Colonic mucosa (tissue), 4 donors: ENCODE measurements at places on chromosomes 5 and 9. TPM values are rescaled to one million over a fixed set of nuclear protein-coding genes. Genes with fewer than 3 reads are reported as not detected.

Gene ZDHHC11
- total RNA-seq = 7.8 TPM

- no peak for DNase-seq
Measured at GRCh38 chr5:94849821-94850736, 231.6 kb downstream of the SLF1 start.

DNA sequence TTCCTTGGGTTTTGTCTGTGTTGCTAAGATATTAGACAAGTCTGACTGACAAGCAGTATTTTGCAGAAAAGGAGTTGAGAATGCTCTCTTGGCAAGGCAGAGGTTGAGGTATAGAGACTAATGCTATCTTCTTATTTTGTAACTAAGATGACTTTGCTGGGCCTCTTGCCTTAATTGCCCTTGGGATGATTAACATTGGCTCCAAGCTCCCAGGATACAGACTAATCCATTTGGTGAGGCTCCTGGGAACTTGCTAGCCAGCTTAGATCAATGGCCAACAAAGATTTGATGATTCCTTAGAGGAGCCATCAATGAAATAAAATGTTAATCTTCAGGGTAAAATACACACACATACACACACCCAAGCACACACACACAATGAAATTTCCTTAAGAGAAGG is 28.7 kb upstream of the AP3B1 start:
- DNase-seq = no peak

- DNase-seq = no peak
Measured at GRCh38 chr9:12854221-12854620, 79.4 kb downstream of the LURAP1L start.

Gene TLX3
- total RNA-seq = not detected

GRCh38 chr5:124057724-124058231 is 545.8 kb downstream of the CSNK1G3 start:
- DNase-seq = no peak

Gene ORM1
- total RNA-seq = not detected

Gene RANBP3L
- not detected for total RNA-seq

Gene FCN2
- not detected for total RNA-seq

DNA sequence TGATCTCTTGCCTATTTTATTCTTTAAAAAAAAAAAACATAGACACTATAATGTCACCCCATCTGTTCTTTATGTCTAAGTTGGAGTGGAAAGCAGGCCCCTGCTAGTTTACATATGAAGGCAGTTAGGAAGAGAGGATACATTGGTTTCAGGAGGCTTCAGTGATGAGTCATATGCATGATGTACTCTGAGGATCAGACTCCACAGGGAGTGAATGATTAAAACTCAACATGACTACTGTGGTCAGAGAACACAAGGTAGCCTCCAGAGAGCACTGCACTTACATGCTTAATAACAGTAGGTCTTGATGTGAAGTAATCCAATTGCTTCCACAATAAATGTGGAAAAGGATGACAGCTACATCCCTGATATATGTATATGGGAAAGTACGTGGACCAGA is 22.7 kb upstream of the FSTL4 start:
- DNase-seq = no peak

GRCh38 chr9:79477241-79477840 is 94.4 kb upstream of the TLE4 start:
- no peak for DNase-seq

- DNase-seq = no peak
Measured at GRCh38 chr5:135323701-135324132, 75.3 kb downstream of the MACROH2A1 start.

DNA sequence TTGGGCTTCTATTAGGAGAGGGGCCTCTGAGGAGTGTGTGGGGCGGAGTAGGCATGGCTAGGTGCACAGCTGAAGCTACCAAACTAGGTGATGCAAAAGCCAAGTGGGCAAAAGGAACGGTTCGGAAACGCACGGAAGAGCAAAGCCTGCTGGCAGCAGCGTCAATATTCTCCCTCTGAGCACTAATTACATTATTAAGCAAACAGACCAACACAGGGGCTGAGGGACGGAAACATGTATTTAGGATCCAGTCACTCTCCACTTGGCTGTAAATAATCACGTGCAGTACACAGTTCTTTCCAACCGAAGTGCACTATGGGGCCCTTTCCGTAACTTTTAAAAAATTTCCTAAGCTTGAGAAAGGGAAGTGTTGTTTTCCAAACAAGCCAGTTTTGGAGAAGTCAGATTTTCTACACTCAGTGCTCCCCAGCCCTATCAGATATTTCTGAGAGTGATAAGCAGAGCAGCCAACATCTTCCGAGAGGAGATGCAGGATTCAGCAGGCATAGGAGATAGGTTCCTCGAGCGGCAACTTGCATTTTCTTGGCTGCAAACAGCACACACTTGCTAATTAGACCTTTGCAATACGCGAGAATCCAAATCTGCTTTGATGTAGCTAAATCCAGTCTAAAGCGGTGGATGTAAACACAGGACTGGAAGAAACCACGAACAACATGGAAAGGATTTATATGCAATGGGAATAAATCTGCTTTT is 217.2 kb upstream of the TBCA start:
- no peak for DNase-seq

DNA sequence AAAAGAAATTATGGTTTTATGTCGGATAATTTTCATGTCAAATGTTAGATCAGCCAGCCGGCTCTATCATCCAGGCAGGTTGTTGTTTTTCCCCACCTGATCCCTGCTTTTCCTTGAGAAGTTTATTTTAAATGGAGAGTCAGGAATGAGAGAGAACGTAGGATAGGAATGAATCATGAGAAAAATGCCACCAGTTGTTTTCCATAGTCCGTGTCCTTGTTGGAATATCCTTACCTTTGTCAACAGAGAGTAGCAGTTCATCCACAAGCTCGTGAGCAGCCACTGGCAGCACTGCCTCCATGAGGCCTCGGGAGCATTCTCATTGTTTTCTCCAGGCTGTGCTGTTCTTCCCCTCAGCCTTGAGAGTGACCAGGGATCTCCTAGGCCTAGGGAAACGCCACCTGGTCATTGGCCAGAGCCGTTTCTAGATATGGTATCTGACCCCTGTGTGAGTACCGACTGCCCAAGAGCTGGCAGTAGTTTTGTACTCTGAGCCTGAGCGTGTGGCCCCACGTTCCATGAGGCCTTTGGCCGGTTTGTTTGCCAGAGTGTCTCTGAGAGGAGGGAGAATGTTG is 293.3 kb downstream of the FANCC start:
- DNase-seq = no peak

DNA sequence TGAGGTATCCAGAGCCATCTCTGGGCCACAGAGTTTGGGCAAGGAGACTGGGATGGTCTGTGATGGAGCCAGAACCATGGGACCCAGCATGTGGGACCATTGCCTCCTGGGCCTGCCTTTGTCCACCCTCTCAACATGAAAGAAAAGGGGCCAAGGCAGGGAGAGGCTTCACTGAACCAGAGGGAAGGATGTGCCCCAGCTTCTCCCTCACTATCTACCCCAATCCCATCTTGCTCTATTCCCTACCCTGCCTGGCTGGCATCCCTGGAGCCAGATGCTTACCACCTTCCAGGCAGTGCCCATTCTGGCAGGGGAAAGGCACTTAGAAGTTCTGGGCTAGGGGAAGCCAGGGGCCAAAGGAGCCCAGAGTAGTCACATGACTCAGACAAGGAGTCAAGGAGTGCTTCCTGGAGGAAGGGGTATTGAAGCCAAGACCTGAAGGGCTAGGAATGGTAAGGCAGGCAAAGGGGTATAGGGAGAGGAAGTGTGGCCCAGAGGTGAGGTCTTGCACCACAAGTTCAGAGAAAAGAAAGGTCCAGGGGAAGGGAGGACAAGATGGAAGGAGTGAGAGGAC is 9.8 kb downstream of the PDLIM4 start:
- DNase-seq = no peak

Gene SPATA31C1
- not detected for total RNA-seq

DNA sequence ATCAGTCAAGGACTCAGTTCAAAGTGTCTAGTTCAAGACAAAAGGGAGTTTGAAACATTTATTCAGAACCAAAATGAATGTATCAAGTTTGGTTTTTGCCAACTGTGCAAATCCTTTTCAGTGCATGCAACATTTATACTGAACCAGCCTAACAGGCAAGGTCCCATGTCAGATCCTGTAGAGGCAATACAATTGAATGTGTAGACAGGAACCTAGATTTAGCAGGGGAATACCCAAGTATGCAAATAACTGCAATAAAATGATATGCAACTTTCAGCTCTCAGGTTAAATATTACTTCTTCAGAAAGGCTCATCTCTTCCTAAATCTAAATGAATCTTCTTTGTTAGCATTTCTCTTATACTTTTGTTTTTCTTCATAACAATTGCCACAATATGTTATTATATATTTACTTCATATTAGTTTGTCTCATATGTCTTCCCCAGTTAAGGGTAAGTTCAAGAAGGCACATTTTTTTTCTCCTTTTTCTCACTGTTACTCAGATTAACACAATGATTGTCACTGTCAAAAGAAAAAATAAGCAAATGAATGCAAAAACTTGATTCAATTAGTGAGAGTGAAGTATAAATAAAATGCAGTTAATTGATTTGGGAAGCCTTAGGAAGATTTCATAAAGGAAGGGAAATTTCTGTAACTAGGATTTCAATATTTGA is 163.9 kb upstream of the RASA1 start:
- peak; percentile 23 for DNase-seq

DNA sequence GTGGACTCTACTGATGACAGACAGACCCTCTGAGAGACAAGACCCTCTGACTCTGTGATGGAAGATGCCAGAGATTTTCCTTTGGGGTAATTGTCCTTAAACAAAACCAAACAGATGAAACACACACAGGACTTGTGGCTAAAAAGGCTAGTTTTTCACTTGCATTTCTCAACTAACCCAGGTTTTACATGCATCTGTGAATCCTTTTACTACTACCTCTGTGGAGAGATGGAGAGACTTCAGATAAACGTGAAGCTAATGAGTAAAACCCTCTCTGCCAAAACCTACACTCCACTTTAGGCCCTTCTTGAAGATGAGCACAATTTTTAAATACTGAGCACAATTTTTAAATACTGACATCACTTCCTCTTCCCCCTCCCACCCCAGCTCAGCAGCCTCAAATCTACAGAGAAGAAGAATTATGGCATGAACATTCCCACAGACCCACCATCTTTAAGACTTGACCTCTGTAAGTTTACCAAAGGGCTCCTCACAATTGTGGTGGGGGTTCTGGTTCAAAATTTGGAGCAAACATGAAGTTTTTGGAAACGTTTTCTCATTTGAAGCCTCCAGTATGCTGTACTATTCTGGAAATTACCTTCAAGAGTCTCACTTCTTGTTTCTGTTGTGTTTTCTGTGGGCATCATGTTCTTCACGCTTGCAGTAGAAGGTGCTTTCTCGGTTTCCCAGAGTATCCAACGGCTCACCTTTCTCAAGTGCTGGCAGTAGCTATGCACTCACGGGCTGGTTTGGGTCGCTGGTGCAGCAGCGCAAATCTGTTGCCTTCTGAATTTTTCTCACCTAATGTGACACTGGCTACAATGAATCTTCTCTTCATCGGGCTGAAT is 42.7 kb downstream of the ACER2 start:
- DNase-seq = no peak

Gene ABO
- total RNA-seq = 77.7 TPM

DNA sequence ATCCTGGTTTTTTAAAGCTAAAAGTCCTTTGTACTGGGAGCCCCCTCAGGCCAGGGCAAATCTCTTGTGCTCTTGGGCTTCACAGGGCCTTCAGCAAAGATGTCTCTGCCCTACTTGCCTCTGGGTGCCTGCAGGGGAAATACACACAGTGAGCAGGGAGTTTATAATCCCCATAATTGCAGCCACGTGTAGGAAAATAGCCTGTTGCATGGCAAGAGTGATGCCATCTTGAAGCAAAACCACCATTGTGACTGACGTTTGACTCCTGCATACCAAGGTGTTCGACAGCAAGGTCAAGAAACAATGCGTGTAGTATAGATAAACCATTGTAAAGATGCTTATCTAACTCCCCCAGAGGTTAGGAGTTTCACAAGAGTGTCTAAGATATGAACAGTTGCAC is 11.4 kb upstream of the IL3 start:
- DNase-seq = no peak

GRCh38 chr9:99011161-99011709 is 67.5 kb downstream of the COL15A1 start:
- no peak for DNase-seq
